ENCODE measurements at places on chromosomes 4 and X.

- no peak for DNase-seq
These were observed 31.3 kb downstream of the IGFBP7 start for GRCh38 chr4:57078685-57079521.

GRCh38 chr4:158835226-158836001 is 66.6 kb downstream of the FNIP2 start:
- DNase-seq = no peak

DNA sequence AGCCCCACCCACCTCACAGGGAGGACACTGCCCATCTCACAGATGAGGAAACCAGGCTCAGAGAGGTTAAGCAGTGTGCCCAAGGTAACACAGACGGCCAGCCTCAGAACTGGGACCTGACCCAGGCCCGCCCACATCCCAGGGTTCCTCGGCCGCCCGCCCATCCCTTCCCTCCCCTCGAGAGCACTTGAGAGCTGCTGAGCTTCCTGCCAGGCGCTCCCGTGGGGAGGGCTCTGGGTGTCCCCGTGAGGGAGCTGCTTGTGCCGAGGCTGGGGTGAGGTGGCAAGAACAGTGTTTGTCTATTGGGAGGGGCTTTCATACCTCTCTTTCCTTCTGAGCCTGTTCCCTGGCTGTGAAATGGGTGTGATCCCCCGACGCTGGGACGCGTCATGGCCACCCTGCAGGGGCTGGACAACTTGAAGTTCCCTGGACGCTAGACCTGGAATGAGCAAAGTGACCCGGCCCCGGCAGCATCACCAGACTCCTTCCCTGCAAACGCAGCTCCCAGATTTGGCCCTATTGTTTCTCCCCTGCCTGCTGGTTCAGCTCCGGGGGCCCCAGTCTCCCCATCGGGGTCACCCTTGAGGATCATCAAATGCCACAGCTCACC is 204.9 kb downstream of the AFAP1 start:
- DNase-seq = no peak

DNA sequence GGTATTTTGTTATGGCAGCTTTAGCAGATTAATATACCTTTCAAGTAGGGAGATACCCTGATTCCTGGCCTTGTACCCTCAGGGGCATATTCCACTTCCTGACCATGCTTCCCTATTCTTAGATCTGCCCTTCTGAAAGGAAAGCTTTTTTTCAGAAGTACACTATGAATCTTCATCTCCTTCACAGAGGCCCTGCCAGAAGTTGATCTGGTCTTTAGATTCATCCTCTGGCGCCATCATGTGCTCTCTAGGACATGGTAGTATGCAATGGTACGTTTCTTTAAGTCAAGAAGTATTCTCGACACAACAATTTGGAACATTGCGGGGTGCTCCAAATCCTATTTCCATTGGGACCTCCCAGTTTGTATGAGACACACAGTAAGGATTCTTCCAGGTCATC is 39.6 kb upstream of the DIPK2B start:
- DNase-seq = no peak

DNA sequence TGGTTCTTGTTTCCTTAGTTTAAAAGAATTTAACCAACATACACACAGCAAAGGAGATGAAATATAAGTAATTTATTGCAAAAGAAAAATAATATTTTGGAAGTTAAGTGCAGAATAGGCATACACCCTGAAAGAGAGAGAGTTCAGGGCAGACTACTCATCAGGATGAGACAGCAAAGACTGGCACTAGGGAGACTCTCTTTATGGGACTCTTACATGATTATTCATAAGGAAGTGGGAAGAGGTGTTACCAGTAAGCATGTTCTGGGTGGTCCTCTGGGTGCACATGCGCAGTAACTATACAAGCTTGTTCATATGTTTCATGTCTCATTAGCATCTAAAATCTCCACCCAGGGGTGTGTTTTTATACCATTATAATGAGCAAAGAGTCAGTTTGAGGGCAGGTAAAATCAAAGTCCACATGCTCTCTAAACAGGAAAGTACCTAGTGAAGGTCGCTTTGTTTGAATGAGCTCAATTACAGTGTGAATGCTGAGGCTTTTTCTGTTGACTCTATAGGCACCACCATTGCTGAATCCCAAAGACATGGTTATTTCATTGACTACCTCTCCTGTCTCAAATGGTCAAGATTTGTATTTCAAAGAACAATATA is 38.2 kb upstream of the PRDM5 start:
- DNase-seq = no peak

GRCh38 chr4:181671672-181672071 is 571.5 kb upstream of the TENM3 start:
- DNase-seq = no peak

DNA sequence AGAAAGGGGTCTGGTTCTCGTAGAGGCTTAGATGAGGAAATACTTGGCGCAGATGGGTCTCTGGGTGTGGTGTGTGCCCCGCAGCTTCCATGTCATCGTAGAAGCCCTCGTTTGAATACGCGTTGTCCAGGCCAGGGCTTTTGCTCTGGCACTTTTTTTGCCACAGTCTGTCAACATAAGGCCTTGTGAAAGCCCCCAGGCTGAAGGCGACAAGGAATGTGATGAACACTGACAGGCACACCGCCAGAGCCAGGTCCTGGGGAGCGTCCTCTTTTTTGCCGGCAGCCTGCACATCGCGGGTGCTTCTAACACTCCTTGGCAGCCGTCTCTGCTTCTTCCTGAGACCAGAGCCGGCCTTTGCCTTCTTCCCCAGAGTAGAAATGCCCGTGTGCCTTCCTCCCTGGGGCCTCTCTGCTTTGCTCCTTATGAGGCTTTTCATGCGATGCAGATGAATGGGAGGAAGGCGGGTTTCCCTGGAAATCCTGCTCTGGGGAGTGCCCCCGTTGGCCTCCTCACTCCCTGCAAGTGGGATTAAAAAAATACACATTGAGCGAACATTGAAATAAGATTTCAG is 24.4 kb downstream of the LRRC66 start:
- no peak for DNase-seq

DNA sequence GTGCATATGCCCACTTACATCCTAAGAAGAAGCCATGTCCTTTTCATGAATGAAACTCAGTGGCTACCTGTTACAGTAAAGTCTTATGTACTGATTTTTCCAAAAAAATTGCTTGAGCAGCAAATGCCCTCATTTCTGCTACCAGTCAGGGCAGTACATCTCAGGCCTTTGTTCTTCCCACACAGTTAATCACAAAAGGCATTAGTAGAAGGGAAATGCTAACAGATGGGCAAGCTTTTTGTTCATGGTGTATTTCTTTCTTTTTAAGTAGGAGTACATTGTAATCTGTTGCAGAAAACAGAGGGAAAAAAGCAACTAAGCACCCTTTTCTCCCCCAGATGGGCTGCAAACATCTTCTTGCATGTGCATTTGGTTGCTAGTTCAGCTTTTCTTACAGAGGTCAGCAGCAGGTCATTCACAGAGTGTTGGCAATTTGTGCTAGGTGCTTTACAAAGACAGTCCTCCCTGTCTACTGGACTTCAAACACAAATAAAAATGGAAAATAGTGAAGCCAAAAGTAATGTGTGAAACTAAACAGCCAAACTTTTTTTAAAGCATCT is 373.4 kb downstream of the PRDM5 start:
- no peak for DNase-seq

DNA sequence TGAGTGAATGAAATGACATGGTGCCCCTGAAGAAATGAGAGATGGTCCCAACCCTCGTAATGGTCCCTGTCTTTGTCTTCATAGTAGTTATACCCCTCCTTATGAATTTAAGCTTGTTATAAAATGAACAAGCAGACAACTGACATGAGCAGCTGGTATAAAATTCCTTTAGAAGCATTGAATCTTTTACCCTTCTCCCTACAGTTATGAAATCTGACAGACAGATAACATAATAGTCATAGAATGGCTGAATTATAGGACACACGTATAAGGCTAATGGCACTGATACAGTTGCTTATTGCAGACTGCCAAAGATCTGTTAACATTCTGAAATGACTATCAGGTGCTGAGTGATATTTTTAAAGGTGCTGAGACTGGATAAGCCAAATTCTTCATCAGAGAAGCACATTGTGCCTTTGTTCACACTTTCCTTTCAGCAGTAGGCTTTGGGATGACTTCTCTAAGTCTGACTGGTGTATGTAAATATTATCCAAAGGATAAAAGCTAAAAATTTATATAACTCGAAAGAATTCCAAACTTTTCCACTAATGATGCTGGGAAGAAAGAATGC is 47.4 kb upstream of the PDGFC start:
- DNase-seq = no peak

- no peak for DNase-seq
These were observed 310.7 kb downstream of the STK32B start for GRCh38 chr4:5361968-5362367.

DNA sequence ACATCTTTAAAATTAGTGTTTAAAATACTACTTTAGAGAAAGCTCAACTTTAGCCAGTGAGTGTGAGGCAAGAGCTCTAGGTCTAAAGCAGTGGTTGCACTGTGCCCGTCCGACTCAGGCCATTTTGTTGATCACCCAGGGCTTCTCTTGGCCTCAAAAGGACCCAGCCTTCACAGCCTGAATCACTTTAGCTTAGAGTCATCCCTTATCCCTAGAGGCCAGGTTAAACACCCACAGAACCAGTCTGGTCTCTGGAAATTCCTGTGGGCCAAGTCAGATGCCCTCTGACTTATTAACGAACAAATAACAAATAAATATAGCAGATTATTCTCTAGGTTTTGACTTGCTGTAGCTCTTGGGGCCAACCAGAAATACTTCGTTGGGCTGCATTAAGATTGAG is 102.3 kb downstream of the WWC2 start:
- DNase-seq = no peak

DNA sequence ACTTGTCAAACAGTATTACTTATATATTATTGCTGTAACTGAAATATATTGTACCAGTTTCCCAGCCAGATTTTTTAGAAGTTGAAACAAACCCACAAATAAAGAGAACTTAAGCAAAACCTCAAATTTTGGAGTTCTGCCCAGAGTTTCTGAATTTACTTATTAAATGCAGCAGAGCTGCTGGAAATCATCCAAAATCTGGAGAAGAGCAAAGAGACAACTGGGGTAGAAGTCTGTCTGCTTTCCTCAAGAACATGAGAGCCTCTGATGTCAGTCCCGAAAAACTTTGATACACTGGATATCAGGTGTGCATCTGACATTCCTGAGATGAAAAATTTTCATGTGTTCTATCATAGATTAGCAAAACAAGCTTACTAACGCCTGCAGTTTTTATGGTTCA is 325.9 kb downstream of the NR3C2 start:
- DNase-seq = no peak

- no peak for DNase-seq
These were observed 426.8 kb downstream of the HNRNPD start for GRCh38 chr4:81946996-81947395.

DNA sequence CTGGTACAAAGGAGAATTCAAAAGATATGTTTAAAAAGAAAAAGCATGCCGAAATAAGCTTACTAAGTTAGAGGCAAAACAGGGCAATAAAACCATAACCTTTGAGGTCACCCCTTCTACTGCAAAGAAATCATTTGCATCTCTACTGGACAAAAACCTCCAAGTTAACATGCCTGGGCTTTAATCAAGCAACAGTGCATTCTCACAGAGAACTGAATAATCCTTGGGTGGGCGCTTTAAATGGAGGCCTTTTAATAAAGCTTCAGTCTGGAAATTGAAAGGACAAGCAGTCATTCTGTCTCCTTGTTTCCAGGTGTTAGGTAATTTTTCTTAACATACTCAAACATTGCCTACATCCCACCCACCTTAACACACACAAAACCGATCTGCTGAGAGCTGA is 34.6 kb upstream of the SMS start:
- DNase-seq = no peak

GRCh38 chr4:110869862-110870572 is 247.1 kb upstream of the PITX2 start:
- DNase-seq = no peak

DNA sequence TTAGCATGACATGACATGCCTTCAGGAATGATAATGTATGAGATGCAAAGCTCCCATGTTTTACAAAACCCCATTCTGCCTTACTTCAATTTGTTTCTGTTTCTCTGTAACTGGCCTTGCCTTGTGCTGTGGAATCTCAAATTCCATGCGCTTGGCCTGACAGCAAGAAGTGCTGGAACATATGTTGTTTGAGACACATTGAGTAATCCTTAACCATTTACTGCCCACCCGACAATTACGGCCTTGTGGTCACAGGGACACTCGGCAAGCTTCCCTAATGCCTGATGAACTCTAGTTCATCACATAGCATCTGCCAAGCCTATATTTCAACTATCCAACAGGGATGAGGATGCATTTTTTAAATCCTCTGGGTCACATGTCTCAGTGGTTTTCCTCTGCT is 226.4 kb upstream of the CASK start:
- DNase-seq = no peak

GRCh38 chr4:120144634-120145033 is 78.0 kb upstream of the MAD2L1 start:
- no peak for DNase-seq

- no peak for DNase-seq
These were observed 60.5 kb downstream of the ARAP2 start for GRCh38 chr4:36183665-36184393.

DNA sequence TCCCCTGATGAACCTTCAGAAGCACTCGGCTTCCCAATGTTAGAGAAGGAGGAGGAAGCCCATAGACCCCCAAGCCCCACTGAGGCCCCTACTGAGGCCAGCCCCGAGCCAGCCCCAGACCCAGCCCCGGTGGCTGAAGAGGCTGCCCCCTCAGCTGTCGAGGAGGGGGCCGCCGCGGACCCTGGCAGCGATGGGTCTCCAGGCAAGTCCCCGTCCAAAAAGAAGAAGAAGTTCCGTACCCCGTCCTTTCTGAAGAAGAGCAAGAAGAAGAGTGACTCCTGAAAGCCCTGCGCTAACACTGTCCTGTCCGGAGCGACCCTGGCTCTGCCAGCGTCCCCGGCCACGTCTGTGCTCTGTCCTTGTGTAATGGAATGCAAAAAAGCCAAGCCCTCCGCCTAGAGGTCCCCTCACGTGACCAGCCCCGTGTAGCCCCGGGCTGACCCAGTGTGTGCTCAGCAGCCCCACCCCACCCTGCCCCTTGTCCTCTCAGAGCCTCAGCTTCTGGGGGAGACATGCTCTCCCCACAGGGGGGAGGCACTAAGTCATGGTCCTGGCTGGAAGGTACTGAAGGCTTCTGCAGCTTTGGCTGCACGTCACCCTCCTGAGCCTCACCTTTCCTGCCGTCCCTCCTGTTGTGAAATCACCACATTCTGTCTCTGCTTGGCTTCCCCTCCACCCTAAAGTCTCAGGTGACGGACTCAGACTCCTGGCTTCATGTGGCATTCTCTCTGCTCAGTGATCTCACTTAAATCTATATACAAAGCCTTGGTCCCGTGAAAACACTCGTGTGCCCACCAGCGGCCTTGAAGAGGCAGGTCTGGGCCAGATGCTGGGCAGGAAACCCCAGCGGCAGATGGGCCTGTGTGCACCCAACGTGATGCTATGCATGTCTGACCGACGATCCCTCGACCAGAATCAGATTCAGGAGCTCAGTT is 34.7 kb downstream of the NOP14 start:
- DNase-seq = no peak
